Astrocyte (in vitro differentiated cells and primary cell): ENCODE measurements at places on chromosomes 6 and 20. TPM values are rescaled to one million over a fixed set of nuclear protein-coding genes. Genes with fewer than 3 reads are reported as not detected.

F13A1 gene
- 10.1 and 16.7 TPM in 2 replicates for total RNA-seq

TREML1 gene
- total RNA-seq: not detected in 2 replicates

ZNF451 gene
- total RNA-seq: 61.5 and 69.3 TPM in 2 replicates

SNRPB gene
- 193 and 207 TPM in 2 replicates for total RNA-seq

CALHM5 gene
- total RNA-seq: 1.8 and 1.9 TPM in 2 replicates

PHACTR3 gene
- total RNA-seq: 0.14 TPM in 1 of 2 replicates, not detected in the other

HLA-DQA2 gene
- not detected in 2 replicates for total RNA-seq

TPBG gene
- total RNA-seq: 23.7 and 26.0 TPM in 2 replicates

CGA gene
- total RNA-seq: 1.5 and 2.0 TPM in 2 replicates

ABHD16B gene
- total RNA-seq: not detected in 2 replicates

GLO1 gene
- 154 and 172 TPM in 2 replicates for total RNA-seq

PIM1 gene
- 29.0 and 32.1 TPM in 2 replicates for total RNA-seq

PGC gene
- total RNA-seq: not detected in 2 replicates

IL17F gene
- not detected in 2 replicates for total RNA-seq

GRCh38 chr6:111339294-111339693 lies 143.7 kb downstream of the REV3L start:
- H3K36me3 ChIP-seq: peaks cover 13% of the 10 kb centered on the region
- H3K4me1 ChIP-seq: no peaks in the 10 kb centered on the region
- H3K4me3 ChIP-seq: no peak overlapping the region
- H3K27ac ChIP-seq: no peak overlapping the region
- no peaks in the 10 kb centered on the region for H3K27me3 ChIP-seq

DNA sequence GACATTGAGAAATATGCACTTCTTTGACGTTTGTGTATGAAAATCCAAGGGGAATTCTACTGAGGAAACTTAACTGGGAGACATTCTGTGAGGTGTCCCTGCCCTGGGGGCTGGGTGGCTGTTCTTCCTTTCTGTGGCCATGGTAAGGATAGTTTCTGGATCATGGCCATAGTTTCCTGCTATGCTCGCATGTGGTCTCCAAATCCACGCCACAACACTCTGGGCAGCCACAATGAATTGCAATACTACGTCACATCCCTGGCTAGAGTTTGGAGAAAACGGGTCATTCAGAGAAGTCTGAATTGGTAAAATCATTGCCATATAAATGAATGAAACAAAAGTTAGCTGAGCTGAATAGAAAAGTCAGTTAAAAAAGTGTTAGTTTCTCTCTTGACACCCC lies 230.6 kb downstream of the UTRN start:
- DNase-seq: no peak
- no peak overlapping the region for H3K4me3 ChIP-seq
- H3K27me3 ChIP-seq: no peaks in the 10 kb centered on the region
- no peaks in the 10 kb centered on the region for H3K4me1 ChIP-seq

- no peak overlapping the region for H3K27ac ChIP-seq
- no peaks in the 10 kb centered on the region for H3K36me3 ChIP-seq
- DNase-seq: no peak
- no peaks in the 10 kb centered on the region for H3K27me3 ChIP-seq
These were observed 10.2 kb upstream of the SRPK1 start for GRCh38 chr6:35931120-35931561.

GRCh38 chr20:33900521-33901131 lies 89.5 kb downstream of the CHMP4B start:
- no peak overlapping the region for H3K4me3 ChIP-seq
- H3K27me3 ChIP-seq: peaks cover 3% of the 10 kb centered on the region
- H3K4me1 ChIP-seq: no peaks in the 10 kb centered on the region
- no peak overlapping the region for H3K27ac ChIP-seq

- peaks cover 54% of the 10 kb centered on the region for H3K4me1 ChIP-seq
- no peaks in the 10 kb centered on the region for H3K36me3 ChIP-seq
- H3K27ac ChIP-seq: peak overlapping the region; percentile 83
- no peaks in the 10 kb centered on the region for H3K27me3 ChIP-seq
- DNase-seq: no peak
These were observed 681 bp downstream of the DIDO1 start for GRCh38 chr20:62925420-62926228.

DNA sequence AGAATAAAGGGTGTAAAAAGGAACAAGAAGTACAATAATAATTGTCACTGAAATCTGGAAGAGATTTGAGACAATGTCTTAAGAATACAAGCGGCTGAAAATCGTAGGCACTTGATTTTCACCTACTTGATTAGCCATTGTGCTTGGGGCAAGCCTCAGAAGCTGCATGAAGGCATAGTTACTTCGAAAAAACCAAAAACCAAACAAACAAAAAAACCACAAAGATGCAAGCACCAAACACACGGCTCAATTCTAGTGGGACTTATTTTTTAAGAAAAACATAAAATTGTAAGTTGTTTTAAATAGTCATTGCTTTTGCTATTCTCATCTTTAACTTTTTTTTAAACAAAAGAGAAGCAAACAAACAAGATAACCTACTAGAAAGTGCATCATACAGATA lies 235.6 kb downstream of the OGFRL1 start:
- no peaks in the 10 kb centered on the region for H3K27me3 ChIP-seq
- no peak overlapping the region for H3K27ac ChIP-seq
- DNase-seq: no peak

DNA sequence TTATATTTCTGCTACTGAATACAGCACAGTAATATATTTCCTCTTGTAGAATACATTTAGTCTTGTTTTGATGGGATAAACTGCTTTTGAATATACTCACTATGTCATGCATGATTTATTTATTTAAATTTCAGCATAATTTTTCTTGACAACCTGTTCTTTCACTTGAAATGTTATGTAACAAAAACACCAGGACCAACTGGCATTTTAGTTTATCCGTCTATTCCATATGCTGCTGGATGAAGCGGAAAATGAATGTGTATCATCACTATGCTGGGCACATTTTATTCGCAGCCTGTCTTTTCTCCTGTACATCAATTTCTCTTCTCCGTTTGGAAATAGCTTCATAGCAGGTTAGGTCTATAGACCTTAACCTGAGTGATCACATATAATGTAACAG lies 206.8 kb upstream of the PLCB4 start:
- H3K4me3 ChIP-seq: no peak overlapping the region
- no peaks in the 10 kb centered on the region for H3K36me3 ChIP-seq

DNA sequence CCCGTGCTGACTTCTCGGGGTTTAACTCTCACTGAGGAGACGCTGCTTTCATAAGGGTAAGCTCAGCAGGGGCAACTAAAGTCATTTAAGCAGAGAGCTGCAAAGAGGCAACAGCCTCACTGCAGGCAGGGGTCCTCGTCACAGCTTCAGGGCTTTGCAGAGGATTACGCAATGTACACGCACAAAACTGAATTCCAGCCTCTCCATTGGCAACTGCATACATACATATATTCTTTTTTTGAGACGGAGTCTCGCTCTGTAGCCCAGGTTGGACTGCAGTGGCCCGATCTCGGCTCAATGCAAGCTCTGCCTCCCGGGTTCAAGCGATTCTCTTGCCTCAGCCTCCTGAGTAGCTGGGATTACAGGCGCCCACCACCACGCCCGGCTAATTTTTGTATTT lies 2.4 kb downstream of the GMEB2 start:
- no peaks in the 10 kb centered on the region for H3K36me3 ChIP-seq
- H3K4me3 ChIP-seq: no peak overlapping the region
- DNase-seq: no peak
- no peak overlapping the region for H3K27ac ChIP-seq

DNA sequence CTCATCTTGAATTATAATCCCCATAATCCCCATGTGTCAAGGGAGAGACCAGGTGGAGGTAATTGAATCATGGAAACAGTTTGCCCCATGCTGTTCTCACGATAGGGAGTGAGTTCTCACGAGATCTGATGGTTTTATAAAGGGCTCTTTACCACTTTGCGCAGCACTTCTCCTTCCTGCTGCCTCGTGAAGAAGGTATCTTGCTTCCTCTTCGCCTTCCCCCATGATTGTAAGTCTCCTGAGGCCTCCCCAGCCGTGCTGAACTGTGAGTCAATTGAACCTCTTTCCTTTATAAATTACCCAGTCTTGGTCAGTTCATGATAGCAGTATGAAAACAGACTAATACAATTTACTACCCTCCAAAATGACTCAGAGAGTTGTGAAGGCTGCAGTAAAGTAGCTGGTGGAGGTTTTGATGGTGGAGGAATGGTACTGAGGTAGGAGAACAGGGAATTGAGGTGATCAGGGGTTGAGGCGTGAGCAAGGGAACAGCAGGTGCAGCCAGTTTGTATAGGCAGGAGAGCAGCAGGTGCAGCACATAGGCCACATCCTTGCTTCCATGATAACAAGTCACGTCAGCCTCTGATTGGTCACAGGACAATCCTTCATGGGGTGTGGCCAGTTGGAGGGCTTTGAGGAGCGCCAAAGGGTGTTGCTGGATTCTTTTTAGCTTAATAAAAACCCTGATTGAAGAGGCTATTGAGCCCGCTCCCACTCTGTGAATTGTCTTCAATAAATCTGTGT lies 150.0 kb downstream of the CDC5L start:
- peaks cover 2% of the 10 kb centered on the region for H3K4me1 ChIP-seq
- H3K36me3 ChIP-seq: no peaks in the 10 kb centered on the region
- no peaks in the 10 kb centered on the region for H3K27me3 ChIP-seq

GRCh38 chr6:41092421-41093140 lies 19.8 kb downstream of the NFYA start:
- peaks cover 66% of the 10 kb centered on the region for H3K36me3 ChIP-seq
- peaks cover 12% of the 10 kb centered on the region for H3K4me1 ChIP-seq
- no peaks in the 10 kb centered on the region for H3K27me3 ChIP-seq
- DNase-seq: no peak
- H3K27ac ChIP-seq: no peak overlapping the region

DNA sequence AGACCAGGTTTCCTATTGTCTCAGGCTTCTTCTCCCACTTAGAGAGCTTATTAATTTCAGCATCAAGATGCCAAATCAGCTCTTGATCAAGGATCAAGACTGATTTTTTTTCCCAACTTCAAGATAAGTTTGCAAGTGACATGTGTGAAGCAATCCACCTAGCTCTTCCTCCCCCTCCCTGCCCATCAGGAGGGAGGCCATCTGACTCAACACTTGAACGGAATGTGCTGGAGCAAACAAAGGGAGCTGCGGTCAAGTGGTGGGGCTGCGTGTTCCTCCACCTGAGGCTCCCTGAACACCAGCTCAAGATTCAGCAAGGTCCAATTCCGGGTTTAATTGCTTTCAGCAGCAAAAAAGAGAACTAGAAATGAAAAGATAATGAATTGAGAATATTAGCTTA lies 38.7 kb downstream of the TTI1 start:
- H3K27ac ChIP-seq: no peak overlapping the region
- no peaks in the 10 kb centered on the region for H3K27me3 ChIP-seq
- H3K4me3 ChIP-seq: no peak overlapping the region
- peak; percentile 83 for DNase-seq

DNA sequence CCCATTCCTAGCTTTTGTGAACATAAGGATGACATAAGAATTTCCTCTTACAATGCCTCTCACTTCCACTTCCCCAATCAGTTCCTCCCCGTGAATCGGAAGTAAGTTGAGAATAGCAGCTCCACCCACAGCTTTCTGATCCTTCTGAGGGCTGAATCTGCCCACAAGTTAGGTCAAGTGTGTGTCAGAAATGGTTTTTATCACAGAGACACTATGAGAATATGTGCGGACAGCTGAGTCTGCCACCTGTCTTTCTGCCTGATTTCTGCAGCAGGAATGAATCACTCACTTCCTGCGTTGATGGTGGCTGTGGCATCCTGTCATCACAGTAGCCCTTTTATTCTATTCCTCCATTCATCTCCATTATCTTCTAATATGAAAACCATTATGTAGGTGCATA lies 70.2 kb downstream of the RIN2 start:
- H3K27ac ChIP-seq: peak overlapping the region; percentile 43
- DNase-seq: peak; percentile 58
- H3K27me3 ChIP-seq: no peaks in the 10 kb centered on the region
- no peaks in the 10 kb centered on the region for H3K36me3 ChIP-seq
- H3K4me1 ChIP-seq: peaks cover 20% of the 10 kb centered on the region
- H3K4me3 ChIP-seq: no peak overlapping the region

DNA sequence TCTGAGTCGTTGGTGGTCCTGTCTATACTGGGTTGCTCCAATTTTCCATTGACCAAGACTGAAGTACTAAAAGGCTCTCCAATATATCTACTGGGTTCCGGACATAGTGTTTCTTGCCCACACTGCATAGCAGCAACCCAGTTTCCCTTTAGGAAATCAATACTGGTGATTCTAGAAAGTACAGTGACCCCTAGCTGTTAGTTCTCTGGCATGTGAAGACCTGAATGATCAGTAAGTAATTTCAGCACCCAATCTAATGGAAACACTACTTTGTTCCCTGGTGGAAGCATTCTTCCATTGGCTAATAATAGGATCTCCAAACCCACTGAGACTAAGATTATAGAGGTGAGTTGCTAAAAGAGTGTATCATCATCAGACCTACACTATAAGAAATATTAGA lies 40.8 kb upstream of the STMND1 start:
- H3K4me1 ChIP-seq: no peaks in the 10 kb centered on the region
- no peaks in the 10 kb centered on the region for H3K36me3 ChIP-seq
- H3K4me3 ChIP-seq: no peak overlapping the region
- H3K27me3 ChIP-seq: no peaks in the 10 kb centered on the region
- H3K27ac ChIP-seq: no peak overlapping the region

DNA sequence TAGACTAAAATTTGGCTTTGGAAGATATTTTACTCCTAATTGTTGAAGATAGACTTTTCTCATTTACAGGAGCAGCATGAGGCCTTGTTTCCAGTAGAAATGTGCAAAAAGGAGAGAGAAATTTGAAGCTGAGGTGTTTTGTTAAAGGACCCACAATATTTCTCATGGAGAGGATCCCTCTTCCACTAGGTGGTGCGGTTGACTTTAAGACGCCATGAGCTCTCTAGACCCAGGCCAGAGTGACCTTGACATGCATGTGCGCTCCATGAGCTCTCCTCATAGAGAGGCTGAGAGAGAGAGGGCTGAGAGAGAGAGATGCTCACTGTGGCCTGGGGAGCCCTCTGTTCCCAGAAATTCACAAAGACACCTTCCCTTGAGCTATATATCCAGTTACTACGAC lies 861.2 kb upstream of the EYS start:
- no peak overlapping the region for H3K4me3 ChIP-seq
- no peaks in the 10 kb centered on the region for H3K27me3 ChIP-seq
- no peaks in the 10 kb centered on the region for H3K4me1 ChIP-seq
- H3K27ac ChIP-seq: no peak overlapping the region
- no peak for DNase-seq
- no peaks in the 10 kb centered on the region for H3K36me3 ChIP-seq

DNA sequence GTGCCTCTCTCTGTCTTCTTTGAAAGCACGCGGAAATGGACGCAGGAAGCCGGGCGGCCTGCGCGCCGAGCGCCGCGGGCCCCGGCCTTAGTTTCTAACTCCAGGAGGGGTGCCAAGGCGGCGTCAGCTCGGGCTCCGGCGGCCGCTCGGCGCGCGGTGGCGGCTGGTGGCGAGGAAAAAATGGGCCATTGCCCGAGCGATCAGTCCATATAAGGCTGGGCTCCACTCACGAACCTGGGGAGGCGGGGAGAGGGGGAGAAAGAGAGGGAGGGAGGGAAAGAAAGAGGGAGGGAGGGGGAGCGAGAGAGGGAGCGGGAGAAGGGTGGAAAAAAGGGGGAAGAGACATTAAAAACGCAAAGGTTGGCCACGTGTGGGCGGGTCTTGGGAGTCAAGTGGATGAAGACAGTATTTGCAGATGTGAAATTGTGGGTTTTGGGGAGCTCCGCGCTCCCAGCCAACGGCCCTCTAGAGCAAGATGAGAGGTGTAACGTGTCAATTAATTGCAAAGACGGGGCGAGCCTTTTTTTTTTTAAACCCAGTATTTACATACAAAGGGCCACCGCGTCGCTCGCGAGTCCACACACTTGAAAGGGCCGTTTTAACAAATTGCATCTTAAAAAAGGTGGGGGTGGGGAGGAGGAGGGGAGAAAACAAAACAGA lies at the start of gene NKX2-2:
NKX2-2 (minus strand) TSS at position 184 of the 660 bp plus-strand sequence. CDS start 395 bp downstream, outside the sequence.
- H3K4me3 ChIP-seq: peak within 1 kb of the TSS; percentile 10
- H3K27ac ChIP-seq: no peak within 1 kb of the TSS
- H3K36me3 ChIP-seq: no peaks in the 10 kb centered on the region
- peaks cover 85% of the 10 kb centered on the region for H3K27me3 ChIP-seq
- DNase-seq: peak; percentile 28
